HuH-7.5 (cell line): ENCODE measurements at places on chromosomes 16 and 17.

DNA sequence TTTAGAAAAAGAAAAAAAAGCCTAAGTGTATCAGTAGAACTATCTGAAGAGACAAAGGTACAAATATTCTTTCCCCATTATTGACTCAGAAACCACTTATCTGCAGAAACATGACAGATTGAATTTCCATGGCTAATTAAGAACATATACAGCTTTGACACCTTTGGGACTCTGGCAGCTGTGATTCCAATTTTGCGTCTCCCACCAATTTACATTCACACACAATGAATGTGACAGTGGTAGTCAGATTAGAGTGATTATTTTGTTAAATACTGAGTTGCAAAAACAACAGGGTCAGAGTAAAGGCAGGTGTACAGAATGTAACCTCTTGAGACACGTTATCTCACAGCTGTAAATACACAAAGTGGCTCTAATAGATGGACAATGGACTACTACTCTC, 5.3 kb upstream of the PPM1D start:
- no peak for DNase-seq

- no peak for DNase-seq
Measured at GRCh38 chr16:8872967-8873865, 4.4 kb upstream of the CARHSP1 start.

DNA sequence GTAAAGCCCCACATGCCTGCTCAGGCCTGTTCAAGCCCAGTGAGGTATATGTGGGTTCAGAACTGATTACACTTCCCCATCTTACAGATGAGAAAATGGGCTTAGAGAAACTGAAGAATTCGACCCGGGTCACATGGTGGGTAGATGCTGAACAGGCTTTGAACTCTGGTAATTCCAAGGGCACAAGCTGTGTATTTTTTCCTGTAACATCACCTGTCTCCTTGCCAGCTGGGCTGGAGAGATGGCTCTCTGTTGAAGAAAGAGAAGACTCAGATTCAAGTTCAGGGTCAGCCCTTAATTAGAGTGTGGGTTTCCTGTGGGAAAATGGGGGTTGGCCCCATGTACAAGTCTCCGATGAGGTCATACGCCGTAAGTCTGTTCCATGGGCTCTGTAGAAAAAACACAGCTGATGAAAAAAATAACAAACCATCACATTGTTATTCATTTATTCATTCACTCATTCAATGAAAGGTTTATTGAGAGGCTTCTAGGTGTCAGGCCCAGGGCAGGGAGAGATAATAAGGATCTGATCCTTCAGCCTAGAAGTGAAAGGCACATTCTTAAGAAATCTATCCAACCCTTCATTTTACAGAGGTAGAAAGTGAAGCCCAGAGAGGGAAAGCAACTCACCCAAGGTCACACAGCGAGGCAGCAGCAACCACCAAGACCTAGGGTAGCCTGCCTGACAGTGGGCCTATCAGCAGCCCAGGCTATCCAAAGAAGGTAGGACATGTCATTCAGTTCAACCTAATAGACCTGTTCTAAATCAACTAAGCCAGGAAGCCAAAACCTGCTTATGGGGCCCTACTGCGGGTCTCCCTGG, 482.8 kb downstream of the SOX9 start:
- no peak for DNase-seq

DNA sequence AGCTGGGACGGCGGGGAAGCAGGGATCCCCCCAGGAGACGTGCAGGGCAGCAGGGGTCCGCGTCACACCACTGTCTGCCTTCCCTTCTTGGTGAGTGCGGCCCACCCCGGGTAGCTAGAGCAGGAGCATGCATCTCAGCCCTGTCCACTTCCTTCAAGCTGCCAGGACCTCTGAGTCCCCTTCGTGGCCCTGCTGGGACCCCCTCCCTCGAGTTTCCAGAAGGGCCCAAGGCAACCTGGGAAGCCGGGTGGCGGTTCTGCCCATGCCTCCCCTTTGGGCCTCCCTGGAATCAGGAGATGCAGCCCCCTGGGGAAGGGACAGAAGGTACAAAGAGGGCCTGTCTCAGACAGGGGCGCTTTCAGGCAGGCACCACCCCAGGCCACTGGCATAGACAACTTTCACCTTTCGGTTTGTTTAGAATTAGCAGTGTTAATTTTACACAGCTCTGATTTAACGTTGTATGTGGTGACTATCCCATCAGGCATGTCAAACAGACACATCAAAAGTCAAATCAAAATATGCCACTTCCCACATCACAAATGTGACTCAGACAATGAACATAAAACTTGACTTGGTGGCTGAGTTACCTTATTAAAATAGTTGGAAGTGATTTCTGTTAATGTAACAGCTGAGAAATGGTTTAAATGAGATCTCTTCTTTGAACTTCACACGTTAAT, 94.5 kb upstream of the METRNL start:
- DNase-seq: no peak
